Stimulated activated CD8-positive, alpha-beta memory T cell treated with anti-CD3 and anti-CD28 coated beads, Interleukin-7, amount 100 ng/mL, for 4 hours (primary cell): ENCODE measurements at places on chromosomes 13 and 19.

DNA sequence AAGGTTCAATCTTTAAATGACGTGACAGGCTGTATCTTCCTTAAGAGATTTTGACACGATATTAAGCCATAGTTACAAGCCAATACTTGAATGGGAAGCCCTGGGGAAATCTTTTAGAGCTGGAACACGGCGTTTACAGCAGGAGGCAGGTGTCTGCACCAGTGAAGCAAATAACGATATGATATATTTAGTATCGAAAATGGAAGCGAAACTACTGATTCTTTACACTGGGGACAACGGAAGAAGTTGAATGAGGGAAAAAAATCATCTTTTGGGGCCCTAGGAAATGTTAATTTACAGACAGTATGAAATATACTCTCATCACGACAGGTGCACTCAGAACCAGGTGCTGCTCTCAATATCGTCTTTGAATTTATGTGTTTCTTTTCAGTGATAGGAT, 793.9 kb upstream of the PCDH20 start:
- no peak for DNase-seq

DNA sequence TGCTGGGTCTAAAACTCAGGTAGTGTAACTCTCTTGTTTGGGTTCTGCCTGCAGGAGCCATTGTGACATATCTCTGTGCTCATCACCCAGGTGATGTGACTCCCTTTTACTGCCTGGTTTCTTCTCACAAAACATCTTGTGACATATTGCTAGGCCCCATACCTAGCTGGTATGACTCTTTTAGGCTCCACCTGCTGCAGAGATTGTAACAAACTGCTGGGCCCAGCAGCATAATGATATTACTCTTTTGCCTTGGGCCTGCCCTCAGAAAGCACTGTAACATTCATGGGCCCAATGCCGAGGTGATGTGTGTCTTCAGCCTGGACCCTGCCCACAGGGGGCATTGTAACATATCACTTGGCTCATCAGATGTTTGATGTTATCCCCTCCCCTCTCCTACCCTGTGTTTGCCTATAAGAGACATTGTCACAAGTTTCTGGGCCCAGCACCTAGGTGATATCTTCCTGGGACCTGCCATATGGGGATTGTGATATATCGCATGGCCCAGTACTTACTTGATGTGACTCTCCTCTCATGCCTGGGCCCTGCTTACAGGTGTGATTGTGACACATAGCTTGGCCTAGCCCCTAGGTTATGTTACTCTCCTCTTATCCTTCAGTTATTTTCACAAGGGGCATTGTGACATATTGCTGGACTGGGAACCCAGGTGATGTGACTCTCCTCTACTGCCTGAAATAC, 18.0 kb upstream of the ZNF681 start:
- DNase-seq: no peak

GRCh38 chr13:50387051-50387581, 371.9 kb downstream of the KCNRG start:
- peak; percentile 8 for DNase-seq

DNA sequence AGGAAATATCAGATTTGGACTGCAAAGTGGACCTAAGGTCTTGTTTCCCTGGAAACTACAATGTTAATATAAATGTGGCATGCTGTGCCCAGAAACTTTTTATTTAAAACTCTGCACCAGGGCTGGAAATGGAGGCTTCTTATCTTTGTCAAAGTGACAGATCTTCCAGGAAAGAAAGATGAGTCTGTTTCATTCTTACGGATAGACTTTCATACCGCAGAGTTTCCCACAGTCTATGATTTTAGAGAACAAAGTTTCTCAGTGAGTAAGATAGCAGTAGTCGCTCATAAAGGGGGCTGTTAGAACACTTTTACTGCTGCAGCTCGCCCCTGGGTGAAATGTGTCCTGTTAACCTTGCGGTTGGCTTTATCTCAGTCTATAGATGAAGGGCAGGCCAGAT, 6.7 kb downstream of the CLEC11A start:
- no peak for DNase-seq

GRCh38 chr13:113398963-113399754, 35.2 kb upstream of the GRTP1 start:
- DNase-seq: no peak

GRCh38 chr13:24005755-24006281, 108.5 kb upstream of the C1QTNF9B start:
- DNase-seq: no peak

GRCh38 chr13:45872566-45872965, 21.0 kb upstream of the SIAH3 start:
- DNase-seq: no peak

DNA sequence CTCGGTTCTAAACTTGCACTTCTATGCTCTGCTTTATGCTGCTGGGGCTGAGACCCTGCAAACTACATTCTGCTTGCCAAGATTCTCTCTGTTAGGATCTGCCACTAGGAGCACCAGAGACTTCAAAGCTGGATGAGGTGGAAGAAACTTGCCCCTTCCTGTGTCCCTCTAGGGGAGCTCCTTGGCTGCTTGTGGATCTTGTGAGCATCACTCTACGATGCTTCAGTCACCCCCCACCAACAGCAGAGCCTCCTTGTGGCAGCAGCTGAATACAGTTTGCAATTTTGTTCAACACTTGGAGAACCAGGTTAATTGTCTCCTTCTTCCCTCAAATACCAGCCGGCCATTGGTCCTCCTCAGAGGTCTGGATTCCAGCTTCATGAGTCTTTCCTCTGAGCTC, 310.6 kb downstream of the FGF14 start:
- no peak for DNase-seq

DNA sequence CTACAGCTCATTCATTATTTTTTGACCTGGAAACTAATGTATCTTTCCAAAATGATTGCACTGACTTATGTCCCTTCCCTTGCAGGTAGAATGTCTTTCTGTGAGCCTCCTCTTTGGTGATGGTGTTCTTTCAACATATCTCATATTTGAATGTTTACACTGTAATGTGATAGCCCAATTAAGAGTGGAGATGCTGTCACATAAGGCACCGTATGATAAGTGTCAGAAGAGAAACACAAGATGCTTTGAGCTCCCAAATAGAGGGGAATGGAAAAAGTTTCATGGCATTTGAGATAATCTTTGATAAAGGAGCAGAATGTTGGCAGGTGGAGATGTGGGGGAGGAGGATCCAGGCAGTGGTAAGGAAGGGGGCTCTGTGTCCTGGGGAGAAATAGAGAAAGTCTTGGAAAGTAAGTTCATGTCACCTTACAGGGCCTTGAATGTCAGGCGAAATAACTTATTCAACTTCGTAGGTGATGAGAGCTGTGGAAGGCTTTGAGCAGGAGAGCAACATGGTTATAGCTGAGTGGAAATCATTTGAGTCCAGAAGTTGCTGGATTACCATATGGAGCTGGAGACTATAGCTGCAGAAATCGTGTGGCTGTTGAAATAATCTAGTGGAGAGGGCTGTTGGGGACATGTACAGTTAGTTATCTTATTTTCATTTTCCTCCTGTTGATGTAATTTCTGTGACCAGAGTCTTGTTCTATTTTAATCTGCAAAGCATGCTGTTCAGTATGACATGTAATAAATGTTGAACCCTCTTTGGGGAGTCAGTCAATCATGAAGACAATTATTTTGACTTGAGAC, 10.3 kb upstream of the RNF113B start:
- DNase-seq: no peak

- DNase-seq: no peak
These were observed 4.3 kb downstream of the FOSB start for GRCh38 chr19:45471931-45472562.

- no peak for DNase-seq
These were observed 224.8 kb downstream of the LMO7 start for GRCh38 chr13:75860935-75861334.

- DNase-seq: no peak
These were observed 68.0 kb downstream of the CRYL1 start for GRCh38 chr13:20457670-20458069.

DNA sequence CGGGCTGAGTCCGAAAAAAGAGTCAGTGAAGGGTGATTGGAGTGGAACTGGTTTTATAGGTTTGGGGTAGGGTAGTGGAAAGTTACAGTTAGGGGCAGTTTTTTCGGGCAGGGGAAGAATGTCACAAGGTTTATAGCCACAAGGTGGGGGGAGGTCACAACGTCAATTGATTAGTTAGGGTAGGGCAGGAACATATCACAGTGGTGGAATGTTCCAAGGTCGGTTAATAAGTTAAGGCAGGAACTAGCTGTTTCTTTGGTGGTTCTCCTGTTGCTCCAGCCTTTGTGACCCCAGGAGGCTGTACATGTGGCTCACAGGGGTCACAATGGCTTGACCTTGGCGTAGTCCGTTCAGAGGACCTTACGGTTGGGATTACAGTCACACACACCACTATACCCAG, 20.3 kb downstream of the RDH8 start:
- no peak for DNase-seq

DNA sequence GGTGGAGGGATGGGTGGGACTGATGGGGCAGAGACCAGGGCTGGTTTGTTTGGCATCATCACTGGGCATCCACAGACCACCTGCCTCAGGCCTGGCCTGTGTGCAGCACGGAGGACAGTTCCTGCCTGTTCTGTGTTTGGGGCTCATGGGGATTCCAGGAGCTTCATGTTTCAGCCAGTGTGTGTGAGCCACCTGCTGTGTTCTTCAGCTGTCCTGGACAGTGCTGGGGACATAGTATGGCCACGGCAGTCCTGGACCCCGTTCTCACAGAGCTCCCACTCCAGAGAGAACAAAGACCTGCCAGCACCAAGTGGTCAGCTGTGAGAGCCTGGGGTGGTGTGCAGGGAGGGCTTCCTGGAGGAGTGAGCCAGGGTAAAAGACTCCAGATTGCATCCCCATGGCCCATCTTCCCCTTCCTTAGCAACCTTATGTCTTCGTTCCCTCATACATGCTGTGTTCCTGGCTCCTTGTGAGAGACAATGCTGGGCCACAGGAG, 2.0 kb upstream of the CCDC97 start:
- DNase-seq: no peak

DNA sequence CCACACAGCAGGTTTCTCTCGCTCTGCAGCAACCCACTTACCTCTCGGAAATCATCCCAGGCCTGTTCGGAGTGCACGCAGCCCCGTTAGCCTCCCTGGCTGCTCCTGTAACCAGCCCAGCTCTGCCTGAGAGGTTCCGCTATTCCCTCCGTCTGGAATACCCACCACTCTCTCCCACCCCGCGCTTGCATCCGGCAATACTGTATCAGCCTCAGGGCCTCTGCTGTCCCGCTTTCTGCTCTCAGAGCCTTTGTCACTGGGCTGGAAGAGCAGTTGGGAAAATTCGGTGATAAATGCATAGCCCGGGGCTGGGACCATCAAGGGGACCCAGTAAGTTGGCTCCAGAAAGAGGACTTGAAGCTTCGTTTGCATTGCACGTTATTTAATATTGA, 759 bp upstream of the TLE6 start:
- no peak for DNase-seq

GRCh38 chr19:50909240-50910070, 1.7 kb downstream of the KLK4 start:
- no peak for DNase-seq

GRCh38 chr13:44857736-44858135, 131.5 kb downstream of the NUFIP1 start:
- DNase-seq: no peak

GRCh38 chr19:44814517-44814916, 5.6 kb downstream of the BCAM start:
- DNase-seq: no peak

- no peak for DNase-seq
These were observed 126.1 kb upstream of the KL start for GRCh38 chr13:32889986-32890565.

- no peak for DNase-seq
These were observed 40.0 kb downstream of the COL4A1 start for GRCh38 chr13:110266983-110267382.

DNA sequence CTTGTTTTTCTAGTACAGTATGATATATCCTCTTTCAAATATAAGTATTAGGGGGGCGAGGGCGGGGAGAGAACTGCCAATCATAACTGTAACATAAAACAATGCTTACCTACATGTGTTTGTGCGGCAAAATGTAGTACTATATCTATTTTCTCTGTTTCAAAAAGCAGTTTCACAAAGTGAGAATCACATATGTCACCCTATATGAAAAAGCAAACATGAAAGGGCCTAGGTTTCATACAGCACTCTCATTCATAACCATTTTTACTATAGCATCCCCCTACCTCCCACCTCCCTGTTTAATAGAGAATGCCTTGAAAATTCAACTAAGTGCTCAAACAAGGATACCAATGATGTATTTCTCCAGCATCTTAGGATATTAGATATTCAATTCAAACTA, 5.2 kb downstream of the TGDS start:
- no peak for DNase-seq

- no peak for DNase-seq
These were observed 116.7 kb downstream of the SOX1 start for GRCh38 chr13:112183532-112184090.

- DNase-seq: no peak
These were observed 257.5 kb upstream of the STARD13 start for GRCh38 chr13:33543089-33543459.

DNA sequence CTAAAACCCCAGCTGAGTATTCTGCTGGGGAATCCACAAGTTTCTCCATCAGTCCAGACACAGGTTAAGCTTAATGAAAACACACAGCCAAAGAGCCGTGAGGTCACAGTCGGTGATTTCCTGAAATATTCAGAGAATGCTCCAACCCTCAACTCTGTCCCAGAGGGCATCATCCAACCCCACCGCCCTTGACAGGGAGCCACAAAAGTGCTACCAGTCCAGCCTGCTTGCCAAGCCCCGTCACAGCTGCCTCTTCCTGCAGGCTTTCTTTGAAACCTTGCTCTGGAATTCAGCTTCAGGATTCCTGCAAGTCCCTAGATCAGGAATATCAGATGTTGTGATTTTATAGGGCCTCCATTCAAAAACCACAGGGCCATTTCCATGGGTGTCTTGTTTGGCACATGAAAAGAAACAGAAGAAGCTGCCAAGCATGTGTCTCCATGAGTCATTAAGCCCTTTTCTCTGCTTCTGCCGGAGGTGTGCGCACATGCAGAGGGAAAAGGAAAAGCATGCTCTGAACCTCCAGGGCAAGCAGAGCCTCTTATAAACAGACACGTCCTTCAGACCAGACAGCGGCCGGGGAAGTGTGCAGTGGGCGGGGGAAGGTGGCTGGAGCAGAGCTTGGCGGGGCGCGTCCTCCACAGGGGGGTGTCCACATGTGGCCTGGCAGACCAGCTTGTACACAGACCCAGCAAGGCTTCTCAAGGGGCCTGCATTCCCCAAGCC, 164.7 kb downstream of the KATNAL1 start:
- no peak for DNase-seq
